ENCODE measurements at places on chromosomes 3 and 15.
A peak's percentile ranks its signal among the peaks of the same experiment; 100 is the strongest.

- DNase-seq = no peak
These were observed 1055.2 kb downstream of the IGSF11 start for GRCh38 chr3:117979466-117979865.

DNA sequence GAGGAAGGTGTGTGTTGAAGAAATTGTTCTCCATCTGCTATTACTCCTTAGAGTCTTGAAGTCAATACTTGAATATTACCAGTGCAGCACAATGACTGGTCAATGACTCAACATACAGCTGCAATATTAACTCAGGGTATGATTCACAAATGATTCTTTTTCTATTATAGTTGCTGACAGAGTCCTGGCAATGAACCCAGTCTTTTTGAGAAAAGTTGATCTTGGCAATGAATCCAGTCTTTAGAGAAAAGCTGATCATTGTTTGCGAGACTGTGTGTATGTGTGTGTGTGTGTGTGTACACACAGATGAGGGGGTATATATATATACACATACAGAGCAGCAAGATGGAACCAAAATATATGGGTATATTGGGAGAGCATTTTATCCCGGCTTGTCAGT, 315.1 kb downstream of the ZNF385D start:
- DNase-seq = no peak

DNA sequence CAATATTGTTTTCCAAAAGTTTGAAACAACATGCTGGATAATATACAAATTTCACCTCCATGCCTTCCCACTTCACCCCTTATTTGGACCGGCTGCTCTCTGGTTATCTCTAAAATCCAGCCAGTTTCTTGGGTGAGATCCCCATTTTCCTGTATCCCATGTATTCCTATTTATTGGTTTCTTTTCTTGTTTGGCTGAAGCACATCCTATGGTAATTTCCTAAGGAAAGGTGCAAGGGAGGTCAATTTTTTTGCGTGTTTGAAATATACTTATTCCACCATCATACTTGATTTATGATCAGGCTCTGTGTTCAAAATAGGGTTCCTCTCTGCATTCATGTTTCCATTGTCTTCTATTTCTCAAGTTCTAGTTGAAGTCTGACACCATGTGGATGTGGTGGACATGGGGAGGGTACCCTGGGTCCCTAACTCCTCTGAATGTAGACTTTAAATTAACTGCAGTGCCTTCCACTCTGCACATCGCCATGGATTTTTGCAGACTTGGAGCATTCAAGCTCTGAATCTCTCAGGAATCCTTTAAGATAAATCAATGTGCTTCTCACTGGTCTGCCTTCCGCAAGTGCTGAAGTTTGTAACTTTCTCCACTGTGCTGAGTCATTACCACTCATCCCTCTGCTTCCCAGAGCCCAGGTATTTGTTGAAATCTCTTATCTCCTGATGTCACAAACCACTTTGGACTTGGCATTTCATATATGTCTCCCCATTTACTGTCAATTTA, 52.1 kb upstream of the TLE3 start:
- no peak for DNase-seq

GRCh38 chr3:155876503-155876902, 6.1 kb downstream of the GMPS start:
- no peak for DNase-seq

- DNase-seq = no peak
These were observed 45.7 kb downstream of the EHHADH start for GRCh38 chr3:185207931-185208746.

DNA sequence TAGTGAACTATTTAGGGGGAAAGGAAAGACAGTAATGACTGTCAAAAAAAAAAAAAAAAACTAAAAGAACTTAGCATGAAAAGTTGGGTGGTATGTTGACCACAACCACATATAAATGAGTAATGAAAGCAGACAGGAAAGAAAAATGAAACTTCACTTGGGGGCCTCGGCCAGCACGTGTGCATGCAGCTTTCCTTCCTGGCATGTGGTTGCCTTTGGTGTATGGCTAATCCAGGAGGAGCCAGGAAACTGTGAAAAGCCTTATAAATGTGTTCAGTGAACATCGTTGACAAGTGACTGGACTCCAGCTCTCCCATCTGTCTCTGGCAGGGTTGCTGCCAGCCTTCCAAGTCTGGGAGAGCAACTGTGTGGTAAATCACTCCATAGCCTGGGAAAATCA, 195.1 kb downstream of the DTWD1 start:
- DNase-seq = no peak

DNA sequence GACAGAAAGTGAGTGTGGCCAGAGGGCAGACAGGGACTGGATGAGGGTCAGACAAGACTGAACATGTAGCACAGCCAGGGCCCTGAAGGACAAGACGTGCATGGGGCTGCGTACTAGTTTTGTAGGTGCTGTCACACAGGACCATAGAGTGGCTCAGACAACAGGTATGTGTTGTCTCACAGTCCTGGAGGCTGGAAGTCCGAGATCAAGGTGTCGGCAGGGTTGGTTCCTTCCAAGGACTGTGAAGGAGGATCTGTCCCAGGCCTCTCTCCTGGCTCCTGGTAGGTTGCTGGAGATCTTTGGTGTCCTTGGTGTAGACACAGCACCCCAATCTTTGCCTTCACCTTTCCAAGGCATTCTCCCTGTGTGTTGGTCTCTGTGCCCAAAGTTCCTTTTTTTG, 136.4 kb downstream of the SRGAP3 start:
- no peak for DNase-seq

GRCh38 chr3:50503504-50504342, at the start of gene CACNA2D2:
TSS of gene CACNA2D2 (minus strand) at chr3:50503634. CDS start at chr3:50503423, 211 bp downstream.
- DNase-seq = peak; percentile 33

GRCh38 chr15:90029024-90029423, 27.9 kb downstream of the ZNF710 start:
- DNase-seq = no peak

GRCh38 chr3:88032245-88032644, 26.6 kb downstream of the CGGBP1 start:
- no peak for DNase-seq

GRCh38 chr15:60830479-60830878, 351.5 kb upstream of the ICE2 start:
- no peak for DNase-seq

DNA sequence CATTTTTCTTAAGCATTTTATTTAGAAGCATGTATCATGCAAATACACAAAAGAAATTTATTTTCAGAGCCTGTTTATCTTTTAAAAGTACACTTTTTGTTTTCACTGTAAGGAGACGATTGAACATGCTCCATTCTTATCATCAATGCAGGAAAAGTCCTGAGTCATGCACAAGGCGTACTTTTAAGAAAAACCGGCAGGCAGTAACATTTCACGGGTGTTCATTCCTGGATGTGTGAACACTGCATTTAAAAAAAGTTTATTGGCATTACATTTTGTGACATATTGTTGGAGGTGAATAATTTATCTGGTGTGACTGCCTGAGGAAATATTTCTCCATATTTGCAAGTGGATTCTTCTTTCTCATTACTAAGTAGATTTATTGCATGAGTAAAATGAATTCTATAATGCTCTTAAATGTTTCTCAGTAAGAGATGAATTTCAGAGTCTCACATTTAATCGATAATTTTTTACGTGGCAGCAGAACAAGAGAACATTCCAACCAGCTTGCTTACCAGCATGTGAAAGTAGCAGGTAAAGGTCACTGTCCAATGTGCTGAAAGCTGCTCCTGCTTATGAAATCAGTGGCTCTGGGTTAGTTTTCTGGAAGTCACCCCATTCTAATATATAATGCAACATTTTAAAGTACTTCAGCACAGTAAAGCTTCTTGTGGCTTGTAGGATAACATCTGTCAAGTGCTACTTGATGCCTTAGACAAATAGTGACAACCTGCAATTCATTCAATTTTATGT, 87.0 kb downstream of the SV2B start:
- no peak for DNase-seq

- no peak for DNase-seq
These were observed 166.0 kb upstream of the ICE2 start for GRCh38 chr15:60644903-60645302.

- no peak for DNase-seq
These were observed 41.5 kb upstream of the TBL1XR1 start for GRCh38 chr3:177238686-177239216.

GRCh38 chr15:67570875-67571647, 28.6 kb downstream of the MAP2K5 start:
- DNase-seq = no peak

DNA sequence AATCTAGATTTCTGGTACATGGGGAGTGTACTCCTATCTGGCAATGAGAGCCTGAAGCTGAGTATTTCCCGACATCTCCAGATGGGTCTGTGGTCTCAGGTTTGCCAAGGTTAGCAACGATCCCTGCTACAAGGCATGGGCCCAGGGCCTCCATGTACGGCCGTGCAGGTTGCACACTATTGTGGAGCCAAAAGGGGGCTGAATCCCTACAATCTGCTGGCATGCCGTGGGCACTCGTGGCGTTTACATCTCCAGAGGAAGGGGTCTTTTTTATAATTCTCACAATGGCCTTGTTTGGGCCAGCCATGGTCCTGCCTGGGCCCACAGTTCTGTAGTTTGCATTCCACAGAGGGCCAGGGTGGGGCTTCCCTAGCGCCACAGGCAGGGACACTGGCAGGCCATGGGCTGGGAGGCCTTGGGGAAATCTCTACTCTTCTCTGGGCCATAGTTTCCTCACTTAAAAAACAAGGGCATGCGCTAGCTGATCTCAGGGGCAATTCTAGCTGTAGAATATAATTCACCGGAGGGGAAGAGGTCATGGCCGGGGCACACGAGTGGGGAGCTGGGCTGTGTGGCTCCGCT, 68.9 kb upstream of the TLE3 start:
- DNase-seq = no peak

DNA sequence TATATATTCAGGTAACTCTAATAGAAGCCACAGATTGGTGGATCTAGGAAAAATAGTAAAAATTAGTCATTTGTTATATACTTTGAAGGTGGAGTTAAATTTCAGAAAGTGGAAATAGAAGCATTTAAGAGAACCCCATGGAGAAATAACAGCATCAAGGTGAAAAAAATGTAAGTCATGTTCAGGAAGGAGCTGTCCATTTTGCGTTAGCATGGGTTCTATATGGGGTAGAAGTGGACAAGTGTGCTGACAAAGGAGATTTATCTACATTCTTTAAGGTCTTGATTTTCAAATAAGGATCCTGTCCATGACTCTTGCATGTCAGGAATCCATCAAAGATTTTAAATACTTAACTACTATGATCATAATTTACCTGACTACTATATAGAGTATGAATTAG, 50.2 kb upstream of the ROBO1 start:
- DNase-seq = no peak

DNA sequence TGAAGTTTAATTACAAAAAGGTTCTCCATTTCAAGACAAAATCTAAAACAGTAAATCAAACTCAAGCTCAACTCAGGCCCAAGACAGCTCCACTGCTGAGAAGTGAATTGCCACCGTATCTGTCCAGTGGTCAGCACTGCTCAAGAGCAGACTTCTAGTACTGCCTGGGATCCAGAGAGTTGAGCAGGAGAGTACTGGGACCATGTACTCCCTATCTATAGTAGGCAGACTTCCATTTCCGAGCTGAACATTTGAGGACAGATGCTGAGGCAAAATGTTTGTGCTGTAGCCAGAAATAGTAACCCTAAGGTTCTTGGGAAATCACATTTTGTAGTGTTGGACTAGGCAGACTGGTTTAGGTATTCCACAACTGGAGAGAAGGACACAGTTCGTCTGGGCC, 44.1 kb downstream of the MRPL3 start:
- no peak for DNase-seq

DNA sequence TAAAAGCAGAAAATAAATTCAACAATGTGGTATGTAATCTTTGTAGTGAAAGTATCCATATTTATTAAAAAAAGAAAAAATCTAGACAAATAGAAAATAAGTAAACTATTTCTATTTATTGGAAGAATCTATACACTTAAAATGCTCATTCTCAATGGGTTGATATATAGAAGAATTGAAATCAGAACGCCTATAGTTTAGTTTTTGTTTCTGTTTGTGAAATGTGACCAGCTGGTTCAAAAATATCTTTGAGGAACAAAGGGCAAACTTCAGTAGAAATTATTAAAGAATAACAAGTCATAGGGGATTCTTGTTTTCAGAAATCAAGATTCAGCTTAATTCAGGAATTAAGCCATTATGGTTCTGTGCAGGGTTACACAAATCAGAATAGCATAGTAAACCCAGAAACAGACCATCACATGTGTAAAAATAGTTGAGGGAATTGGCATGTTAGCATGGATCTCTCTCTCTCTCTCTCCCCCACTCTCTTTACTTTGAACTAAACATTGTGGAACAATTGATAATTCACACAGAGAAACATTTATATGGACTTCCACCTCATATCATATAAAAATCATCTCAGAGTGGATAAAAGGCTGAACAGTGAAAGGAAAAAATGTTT, 134.0 kb downstream of the CHL1 start:
- DNase-seq = no peak

DNA sequence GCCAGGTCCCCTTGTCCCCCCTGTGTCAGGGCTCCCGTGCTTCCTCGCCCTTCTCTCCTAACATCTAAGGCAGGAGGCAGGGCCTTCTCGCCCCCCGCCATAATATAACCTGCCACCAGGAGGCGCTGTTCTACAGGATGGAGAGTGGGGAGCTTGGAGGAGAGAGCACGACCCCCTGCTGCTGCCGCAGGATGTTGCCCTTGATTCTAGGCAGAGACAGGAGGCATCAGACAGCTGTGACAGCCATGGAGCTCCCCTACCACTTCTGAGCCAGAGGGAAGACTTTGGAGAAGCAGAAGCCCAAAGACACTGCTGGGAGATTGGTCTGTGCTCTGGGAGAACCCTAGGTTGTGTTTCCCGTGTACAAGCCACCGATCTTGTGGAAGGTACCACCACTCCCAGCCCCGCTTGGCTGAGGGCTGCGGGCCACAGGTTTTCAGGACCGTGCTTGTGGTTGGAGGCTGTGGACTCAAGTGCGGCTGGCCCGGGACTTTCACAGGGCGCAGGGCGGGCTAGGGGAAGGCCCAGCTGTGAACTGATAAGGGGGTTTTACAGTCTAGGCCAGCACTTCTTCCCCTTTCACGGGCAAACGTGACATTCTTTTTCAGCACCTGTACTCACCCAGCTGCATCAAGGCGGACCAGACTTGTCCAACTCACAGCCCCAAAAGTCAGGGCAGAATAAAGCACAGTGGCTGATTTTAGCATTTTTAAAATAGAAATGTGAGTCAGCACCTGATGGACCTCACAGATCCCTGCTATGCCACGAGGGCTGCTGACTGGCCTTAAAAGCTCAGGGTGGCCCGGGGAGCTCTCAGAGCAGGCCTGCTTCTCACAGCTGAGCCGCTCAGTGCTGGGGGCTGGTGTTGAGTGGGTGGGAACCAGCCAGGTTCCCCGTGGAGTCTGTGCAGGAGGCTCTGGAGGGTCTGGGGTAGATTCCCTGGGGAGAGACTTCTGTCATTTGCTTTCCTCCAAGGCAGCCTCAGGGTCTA, 2.6 kb upstream of the TIGIT start:
- DNase-seq = peak; percentile 91

DNA sequence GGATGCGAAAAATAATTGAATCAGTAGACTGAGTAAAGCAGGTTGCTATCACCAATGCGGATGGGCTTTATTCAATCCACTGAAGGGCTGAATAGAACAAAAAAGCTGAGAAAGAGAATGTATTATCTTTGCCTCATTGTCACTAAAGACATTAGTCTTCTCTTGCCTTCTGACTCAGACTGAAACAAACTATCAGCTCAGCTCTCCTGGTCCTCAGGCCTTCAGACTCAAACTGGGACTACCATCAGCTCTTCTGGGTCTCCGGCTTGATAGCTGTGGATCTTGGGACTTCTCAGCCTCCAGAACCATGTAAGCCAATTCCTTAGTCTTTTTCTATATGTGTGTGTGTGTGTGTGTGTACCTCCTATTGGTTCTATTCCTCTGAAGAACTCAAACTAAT, 12.6 kb downstream of the IFT57 start:
- DNase-seq = no peak

All from activated CD4-positive, alpha-beta T cell treated with anti-CD3 and anti-CD28 coated beads for 24 hours (primary cell).